ENCODE measurements at places on chromosomes 5 and 9.

GRCh38 chr5:141476132-141476911 is 556 bp downstream of the PCDHGC3 start:
- peak; percentile 56 for DNase-seq

GRCh38 chr5:157225469-157226422 is 40.2 kb upstream of the CYFIP2 start:
- no peak for DNase-seq

GRCh38 chr9:129894120-129894823 is 59.0 kb downstream of the USP20 start:
- no peak for DNase-seq

- peak; percentile 25 for DNase-seq
These were observed 8.2 kb upstream of the EPB41L4B start for GRCh38 chr9:109328978-109329637.

DNA sequence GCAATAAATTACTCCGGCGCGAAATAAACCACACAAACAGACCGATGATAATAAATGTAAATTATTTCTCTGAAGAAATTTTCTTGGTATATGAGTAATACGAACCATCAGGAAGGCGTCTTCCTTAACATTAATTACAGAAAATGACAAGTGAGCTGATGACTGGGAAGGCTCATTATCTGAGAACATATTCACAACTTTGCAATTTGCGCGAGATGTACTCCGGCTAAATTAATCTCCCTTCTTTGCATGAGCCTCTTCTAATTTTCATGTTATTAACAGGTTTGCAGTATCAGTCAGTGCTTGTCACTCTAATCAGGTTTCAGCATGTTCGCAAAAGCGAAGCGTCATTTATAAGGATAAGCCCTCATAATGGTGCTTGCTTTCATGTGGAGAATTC is 218.9 kb upstream of the MVB12B start:
- DNase-seq, result no peak

- no peak for DNase-seq
These were observed 90.9 kb downstream of the PIK3R1 start for GRCh38 chr5:68306361-68307014.

GRCh38 chr5:148014276-148014675 is 49.5 kb upstream of the SPINK5 start:
- DNase-seq, result no peak

GRCh38 chr9:15570769-15571168 is 17.9 kb downstream of the CCDC171 start:
- no peak for DNase-seq

GRCh38 chr5:169416583-169417196 is 115.8 kb upstream of the SLIT3 start:
- DNase-seq, result no peak

DNA sequence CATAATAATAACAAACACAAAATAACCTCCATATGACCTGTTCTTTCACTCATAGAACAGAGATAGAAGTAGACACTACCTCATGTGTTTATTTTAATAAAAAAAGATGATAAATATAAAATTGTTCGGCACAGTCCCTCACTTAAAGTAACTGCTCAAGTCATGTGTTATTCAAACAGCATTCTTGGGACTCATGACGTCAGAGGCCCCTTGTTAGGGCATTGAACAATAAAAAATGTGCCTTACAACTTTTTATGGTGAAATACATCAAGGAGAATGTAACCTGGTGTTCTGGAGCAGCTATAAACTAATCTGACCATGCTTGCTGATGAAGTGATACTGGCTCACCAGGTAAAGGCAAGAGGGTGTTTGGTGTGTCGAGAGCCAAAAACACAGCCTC is 12.2 kb upstream of the NDFIP1 start:
- no peak for DNase-seq

DNA sequence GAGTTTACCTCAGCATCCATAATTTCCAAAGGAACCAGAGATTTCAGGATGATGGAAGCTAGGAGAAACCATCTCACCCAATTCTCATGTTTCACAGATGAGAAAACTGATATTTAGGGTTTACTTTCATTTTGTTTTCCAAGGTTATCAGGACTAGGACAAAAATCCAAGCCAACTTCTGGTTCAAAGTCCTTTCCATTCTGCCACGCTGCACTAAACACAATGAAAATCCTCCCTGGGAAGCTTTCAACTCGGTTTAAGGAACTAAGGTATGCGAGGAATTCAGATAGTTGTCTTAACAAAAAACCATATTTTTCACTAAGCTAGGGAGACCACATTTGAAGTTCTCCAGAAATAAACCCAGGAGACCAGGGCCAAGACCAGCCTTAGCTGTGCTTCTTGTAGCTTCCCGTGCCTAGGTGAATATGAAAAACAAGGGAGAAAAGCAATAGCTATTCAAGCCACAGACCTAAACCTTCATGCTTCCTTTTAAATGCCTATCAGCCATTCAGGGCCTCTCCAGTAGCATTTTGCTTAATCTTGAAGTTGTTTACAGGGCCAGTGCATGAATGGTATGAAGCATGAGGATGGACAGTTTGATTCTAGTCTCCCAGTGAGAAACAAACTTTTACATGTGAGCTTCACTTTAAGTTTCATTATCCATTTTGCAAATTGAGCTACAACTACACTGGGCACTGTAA is 167.9 kb downstream of the DENND1A start:
- peak; percentile 47 for DNase-seq

DNA sequence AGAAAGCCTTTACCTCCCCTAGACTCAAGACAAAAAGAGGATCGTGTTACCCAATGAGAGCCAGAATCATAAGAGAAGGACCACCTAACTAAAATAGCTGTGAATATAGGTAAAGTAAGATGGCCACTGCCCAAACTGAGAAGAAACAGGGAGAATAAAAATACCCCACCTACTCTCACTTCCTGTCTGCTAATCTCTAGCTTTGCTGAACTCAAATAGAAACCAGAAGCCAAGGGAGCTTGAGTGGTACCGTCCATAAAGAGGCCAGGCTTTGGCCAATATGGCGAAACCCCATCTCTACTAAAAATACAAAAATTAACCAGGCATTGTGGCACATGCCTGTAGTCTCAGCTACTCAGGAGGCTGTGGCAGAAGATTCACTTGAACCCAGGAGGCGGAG is 123.0 kb upstream of the FST start:
- no peak for DNase-seq

DNA sequence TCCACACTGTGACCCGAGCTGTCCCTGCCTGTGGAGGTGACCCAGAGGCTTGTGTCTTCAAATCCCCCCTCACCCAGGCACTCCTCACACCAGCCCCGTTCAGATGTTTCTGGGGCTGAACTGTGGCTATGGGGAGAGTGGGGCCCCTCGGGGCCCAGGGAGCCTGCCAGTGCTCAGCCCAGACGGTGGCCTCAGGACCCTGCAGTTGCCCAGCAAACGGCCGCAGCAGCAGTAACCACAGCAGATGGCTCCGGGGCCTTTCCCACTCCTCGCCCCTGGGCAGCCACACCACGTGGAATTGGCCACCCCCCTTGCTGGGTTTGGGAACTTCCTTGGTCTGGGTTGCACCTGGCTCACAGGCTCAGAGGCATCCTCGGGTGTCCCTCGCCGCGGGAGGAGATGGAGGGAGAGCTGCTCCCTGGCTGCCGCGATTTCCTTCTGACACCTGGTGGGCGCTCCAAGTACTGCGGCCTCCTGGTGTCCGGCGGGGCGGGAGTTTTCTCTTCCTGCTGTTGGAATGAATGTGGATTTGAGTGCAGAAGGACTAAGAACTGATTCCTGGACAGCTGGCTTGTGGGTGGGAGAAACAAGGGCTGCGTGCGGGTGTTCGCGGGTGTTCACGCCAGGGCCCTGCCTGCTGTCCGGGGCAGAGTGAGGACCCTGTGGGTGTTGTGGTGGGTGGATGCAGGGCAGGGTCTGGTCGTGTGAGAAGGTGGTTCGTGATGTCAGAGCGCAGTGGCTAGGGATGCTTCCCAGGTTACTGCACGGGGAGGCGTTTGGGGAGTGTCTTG is 97.5 kb downstream of the COL5A1 start:
- DNase-seq, result peak; percentile 67

- no peak for DNase-seq
These were observed 2.7 kb downstream of the TNC start for GRCh38 chr9:115115117-115115880.

- no peak for DNase-seq
These were observed 273.2 kb upstream of the TARS1 start for GRCh38 chr5:33167541-33167940.

DNA sequence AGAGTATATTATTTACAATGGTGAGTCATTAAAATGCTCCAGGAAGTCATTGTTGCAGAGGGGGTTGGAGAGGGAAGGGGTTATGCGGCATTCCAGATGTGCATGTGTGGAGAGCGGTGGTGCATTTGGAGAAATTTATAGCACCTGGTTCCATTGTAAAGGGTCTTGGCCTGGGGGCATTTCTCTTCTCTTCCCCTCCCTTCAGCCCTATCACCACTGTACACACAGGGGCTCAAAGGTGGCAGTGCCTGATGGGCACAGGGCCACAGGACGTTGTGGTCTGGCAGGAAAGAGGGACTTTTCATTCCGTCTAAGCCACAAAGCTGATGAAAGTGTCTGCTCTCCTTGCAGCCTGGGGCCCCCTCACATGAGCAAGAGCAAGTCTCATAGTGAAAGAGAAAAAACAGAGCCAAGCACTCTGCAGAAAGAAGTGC is 442.4 kb upstream of the ZNF462 start:
- no peak for DNase-seq

GRCh38 chr5:177994063-177994462 is 2.0 kb downstream of the PROP1 start:
- no peak for DNase-seq

DNA sequence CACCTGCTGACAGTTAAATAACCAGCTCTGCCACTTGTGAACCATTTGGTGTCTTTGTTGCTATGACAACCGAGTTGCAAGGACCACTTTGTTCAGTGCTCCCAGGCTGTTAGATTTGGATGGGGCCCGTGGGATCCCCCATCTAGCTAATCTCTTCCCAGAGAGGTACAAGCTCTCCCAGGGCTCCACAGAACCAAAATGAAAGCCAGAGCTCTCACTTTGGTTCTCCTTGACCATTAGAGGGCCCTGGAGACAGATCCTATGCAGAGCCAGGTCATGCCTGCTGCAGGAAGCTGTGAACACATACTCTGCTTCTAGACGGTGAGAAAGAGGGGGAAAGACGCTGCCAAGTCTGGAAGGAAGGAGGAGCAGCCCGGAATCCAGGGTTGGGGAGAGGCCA is 224.6 kb downstream of the GABBR2 start:
- DNase-seq, result peak; percentile 56

DNA sequence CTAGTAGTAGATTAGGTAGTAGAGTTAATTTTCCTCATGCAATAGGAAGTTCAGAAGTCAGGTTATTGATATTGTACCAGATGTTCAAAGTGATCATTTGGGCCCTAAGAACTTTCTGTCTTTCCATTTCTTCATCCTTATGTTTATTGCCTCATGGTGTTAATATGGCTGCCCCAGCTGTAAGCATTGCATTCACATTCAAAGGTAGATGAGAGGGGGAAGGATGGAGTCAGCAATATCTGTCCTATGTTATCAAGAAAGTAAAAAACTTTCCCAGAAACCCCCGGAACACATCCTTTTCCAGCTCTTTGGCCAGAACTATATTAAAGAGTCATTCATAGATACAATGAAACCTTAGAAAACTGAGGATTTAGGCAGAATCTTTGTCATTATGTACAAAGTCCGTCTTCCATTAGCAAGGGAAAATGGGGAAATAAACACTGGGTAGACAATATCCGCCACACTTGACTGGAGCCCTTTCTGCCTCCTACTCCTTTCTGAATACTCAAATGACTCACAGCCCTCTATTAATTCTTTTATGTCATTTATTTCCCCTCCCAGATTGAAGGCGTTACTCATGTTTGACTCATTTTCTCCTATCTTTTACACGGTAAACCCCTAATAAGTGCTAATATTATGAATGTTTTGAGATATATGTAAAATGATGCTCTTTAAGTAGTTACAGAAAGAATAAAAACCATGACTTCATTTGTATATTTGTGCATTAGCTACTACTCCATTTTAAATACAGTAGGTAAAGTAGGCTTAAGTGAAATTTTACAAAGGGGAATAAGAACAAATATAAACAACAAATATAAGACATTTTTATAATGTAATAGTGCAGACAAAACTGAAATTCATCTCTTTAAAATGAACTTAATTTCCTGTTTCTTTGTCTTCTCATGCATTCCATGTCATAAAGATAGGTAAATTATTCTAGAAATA is 127.6 kb downstream of the SLF1 start:
- DNase-seq, result no peak

DNA sequence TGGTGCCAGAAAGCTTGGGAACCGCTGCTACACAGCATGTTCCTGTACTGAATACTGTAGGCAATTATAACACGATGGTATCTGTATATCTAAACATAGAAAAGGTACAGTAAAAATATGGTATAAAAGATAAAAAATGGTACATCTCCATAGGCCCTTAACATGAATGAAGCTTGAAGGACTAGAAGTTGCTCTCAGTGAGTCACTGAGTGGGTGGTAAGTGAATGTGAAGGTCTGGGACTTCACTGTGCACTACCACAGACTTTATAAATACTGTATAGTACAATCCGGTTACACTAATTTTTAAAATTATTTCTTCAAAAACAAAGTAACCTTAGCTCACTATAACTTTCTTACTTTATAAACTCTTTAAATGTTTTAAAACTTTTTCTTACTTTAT is 819.9 kb upstream of the GRAMD2B start:
- no peak for DNase-seq

- peak; percentile 76 for DNase-seq
These were observed 225.2 kb downstream of the GAS1 start for GRCh38 chr9:86721843-86722705.

- peak; percentile 17 for DNase-seq
These were observed 8.5 kb downstream of the KLF9 start for GRCh38 chr9:70405808-70406433.

DNA sequence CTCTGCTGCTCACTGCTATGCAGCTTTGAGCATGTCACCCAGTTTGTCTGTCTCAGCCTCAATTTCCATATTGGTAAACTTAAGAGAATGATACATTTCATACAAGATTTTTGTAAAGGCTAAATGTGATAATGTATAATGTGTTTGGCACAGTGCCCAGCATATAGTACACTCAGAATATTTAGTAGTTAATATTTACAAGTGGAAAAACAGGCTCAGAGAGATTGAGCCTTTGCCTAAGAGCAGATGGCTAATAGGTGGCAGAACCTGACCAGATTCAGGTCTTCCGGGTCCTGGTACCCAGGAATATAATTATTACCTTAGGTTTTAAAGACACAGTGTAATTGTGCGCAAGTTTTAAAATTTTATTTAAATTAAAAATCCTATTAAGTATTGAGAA is 46.8 kb upstream of the KIAA1958 start:
- DNase-seq, result no peak

- peak; percentile 27 for DNase-seq
These were observed 57.0 kb upstream of the NEURL1B start for GRCh38 chr5:172583931-172584511.

- no peak for DNase-seq
These were observed 177.9 kb upstream of the CCNG1 start for GRCh38 chr5:163259495-163259894.

DNA sequence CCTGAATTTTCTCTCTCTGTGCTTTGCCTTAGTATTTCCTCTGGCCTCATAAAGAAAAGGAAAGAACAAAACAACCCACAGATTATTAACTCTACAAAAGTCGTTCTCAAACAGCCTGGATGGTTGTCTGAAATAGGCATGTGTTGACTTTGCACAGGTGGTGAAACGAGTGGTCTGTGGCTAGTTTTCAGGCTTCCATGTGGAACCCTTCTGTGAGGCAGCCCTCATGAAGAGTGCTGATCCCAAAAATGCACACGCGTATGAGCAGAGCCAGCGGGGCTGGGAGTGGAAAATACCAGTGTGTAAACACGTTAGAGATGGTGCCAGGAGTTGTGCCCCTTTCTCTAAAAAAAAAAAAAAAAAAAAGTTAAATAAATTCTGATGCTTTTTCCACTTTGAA is 4.9 kb upstream of the PSAT1 start:
- DNase-seq, result no peak

Data from mesendoderm (in vitro differentiated cells).